Bronchial epithelial cell (primary cell): ENCODE measurements at places on chromosomes 4 and X. TPM values are rescaled to one million over a fixed set of nuclear protein-coding genes. Genes with fewer than 3 reads are reported as not detected.

DNA sequence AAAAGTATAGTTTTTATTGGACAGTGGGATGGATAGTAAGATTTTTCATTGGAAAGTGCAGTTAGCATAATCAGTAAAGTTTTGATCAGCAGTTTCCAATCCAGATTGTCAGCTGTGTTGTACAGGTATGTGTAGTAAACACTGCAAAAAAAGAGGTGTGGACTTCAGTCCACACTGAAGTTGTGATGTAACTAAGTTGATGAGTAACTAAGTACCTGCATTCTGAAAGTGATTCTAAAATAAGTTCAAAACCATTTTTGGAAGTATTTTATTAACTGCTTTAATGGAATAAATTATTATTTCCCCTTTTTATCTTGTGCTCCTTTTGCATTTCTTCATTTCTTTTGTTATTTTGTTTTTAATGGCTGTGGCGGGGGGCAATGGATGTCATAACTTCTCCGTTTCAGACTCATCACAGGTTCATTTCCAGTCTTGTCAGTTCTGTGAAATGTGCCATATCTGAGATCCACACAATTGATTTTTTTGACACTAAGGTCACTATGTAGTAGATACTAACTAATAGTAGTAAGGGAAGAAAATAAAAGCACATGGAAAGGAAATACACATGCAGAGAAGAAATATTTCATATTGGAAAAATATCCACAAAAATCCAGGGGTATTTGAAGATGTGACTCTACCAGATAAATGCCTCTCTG lies 247.5 kb downstream of the GABRG1 start:
- DNase-seq: no peak

GRCh38 chr4:38837849-38838248 lies 18.8 kb downstream of the TLR6 start:
- DNase-seq: peak; percentile 68

- peak; percentile 15 for DNase-seq
Measured at GRCh38 chr4:109025471-109026076, 262.7 kb upstream of the ETNPPL start.

DNA sequence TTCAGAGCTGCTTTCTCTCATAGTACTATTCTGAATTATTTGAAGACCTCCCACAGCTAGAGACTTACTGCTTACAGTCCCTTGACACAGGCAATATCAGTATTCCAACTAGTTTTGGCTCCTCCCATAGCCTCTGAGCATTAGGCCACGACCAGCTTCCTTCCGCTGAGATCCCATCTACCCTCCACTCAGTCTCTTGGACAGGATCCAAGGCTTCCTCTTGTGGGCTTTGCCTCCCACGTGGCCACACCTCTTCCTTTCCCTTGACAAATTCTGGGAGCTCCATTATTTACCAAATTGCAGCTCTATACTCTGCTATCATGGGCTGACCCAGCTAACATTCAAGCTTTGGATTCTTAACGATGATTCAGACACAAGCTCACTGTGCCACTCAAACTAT lies 470.4 kb upstream of the GALNT7 start:
- no peak for DNase-seq

DNA sequence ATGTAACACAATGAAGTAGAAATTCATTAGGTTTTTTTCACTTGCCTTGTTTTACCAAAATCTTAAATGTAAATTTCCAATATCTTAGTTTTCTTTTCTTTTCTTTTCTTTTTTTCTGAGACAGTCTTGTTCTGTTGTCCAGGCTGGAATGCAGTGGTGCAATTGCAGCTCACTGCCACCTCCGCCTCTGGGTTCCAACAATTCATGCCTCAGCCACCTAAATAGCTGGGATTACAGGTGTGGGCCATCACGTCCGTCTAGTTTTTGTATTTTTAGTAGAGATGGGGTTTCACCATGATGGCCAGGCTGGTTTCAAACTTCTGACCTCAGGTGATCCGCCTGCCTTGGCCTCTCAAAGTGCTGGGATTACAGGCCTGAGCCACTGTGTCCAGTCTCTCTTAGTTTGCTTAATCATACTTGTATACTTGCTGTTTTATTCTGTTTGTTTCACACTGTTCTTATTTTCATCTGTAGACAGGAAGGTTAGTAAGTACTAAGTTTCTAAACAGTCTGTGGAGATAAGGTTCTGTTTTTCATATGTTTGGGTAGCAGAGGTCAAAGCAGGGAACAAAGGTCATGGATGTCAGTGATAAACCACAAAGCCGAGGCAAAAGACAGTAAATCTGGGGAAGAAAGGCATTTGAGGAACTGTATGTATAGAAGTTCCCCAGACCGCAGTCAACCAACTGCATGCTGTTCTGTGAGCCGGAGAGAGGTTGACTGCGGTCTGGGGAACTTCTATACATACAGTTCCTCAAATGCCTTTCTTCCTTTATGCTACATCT lies 129.1 kb downstream of the CBR4 start:
- no peak for DNase-seq

Gene TBX22
- not detected in 2 replicates for total RNA-seq

Gene SUPT20HL2
- not detected in 2 replicates for total RNA-seq
